ENCODE measurements at places on chromosomes 5 and 9. TPM values are rescaled to one million over a fixed set of nuclear protein-coding genes. Genes with fewer than 3 reads are reported as not detected.

BTNL9 gene
- not detected for total RNA-seq

PDLIM4 gene
- total RNA-seq: 0.45 TPM

SLC1A1 gene
- 0.07 TPM for total RNA-seq

NFIL3 gene
- 54.1 TPM for total RNA-seq

DPP7 gene
- total RNA-seq: 221 TPM

Measured in T-helper 2 cell treated with Interferon-gamma antibody and Interleukin-4, amounts not matched to agents 100 ng/mL and 5 ng/mL, for 36 hours (primary cell).